Activated CD8-positive, alpha-beta memory T cell treated with anti-CD3 and anti-CD28 coated beads, Interleukin-2, amount 50 U/mL, for 48 hours (primary cell): ENCODE measurements at places on chromosomes 5 and 9.

DNA sequence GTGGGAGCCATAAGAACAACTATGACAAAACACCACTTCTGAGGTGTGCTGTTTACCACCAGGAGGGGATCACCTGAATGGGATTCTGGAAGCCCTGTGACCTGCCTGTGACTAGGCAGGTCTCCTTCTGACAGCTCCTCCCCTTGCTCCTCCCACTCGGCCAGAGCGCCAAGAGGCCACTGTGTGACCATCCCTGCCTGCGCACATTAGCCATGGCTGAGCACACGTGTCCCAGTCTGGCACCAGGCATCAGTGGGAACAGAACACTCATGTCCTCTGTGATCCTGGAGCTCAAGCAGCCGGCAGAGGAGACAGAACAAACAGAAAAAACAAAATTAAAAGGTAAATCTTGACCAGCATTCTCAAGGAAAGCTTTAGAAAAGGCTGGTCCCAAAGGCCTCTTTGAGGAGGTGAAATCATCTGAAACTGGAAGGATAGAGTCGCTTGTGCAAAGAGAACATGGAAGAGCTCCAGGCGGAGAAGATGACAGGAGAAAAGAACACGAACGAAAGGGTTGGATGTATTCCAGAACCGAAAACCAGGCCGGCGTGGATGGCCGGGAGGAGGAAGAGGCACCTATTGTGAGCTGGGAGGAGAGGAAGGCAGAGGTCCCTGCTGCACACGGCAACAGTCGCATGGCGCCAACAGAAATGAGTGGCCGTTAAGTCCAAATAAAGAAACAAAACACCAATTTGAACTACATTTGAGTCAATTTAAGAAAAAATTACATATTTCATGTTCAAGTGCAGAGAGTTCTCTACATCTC, 5.1 kb downstream of the MED10 start:
- DNase-seq = no peak

GRCh38 chr5:145775893-145776444, 59.2 kb downstream of the PRELID2 start:
- DNase-seq = no peak

DNA sequence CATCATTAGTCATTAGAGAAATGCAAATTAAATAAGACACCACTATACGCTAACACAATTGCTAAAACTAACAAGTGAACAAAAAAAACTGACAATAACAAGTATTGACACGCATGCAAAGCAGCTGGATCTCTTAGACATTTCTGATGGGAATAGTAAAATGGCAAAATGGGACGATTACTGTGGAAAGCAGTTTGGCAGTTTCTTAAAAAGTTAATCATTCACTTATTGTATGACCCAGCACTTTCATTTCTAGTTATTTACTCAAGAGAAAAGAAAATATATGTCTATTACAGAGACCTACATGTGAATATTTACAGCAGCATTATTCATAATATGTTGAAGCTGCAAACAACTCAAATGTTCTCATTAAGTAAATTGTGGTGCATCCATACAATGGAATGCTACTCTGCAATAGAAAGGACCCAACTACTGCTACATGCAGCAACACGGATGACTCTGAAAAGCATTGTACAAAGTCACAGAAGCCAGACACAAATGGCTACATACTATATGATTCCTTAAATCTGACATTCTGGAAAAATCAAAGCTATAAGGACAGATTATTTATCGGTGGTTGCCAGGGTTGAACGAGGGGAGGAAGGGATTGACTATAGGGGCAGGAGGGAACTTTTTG, 96.8 kb upstream of the ITGA2 start:
- DNase-seq = no peak

DNA sequence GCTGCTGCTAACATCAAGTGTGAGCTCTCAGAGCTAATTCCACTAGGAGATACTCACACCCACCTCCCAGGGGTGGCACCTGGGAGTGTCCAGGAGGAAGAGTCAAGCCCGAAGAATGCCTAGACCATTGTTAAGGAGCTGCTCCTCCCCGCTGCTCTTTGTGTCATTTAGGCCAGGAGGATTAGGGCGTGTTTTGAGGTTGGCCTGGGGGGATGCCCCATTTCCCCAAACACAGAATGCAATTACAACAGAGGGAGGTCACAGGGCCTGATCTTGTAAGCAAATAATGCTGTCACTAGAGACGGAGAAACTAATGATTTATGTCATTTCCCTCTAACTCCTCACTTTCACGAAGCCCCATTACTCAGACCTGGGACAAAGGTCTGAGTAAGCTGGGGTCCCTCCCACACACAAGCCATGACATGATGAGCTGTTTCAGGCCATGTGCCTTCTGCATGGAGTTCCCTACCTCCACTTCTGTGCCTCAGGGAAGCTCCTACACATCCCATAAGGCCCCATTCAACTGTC, 312.5 kb downstream of the ACTL7B start:
- DNase-seq = no peak

GRCh38 chr5:10862085-10862484, 101.1 kb upstream of the DAP start:
- no peak for DNase-seq

DNA sequence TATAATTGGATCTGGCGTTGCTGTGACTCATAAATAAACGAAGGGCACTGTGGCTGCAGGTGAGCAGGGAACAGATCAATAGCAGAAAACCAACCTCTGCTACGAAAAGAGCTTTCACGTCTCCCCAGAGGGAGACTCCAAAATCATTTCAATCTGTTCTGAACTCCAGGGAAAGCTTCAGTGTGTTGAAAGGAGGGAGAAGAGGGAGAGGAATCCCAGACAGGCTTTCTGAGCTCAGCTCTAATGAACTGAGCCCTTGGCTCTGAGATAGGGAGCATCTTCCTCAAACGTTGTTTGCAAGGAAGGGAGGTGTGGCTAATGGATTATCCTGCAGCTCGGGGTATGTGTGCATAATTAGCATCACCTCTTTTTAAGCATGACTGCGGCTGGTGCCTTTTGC, 288.0 kb upstream of the IRX4 start:
- no peak for DNase-seq

DNA sequence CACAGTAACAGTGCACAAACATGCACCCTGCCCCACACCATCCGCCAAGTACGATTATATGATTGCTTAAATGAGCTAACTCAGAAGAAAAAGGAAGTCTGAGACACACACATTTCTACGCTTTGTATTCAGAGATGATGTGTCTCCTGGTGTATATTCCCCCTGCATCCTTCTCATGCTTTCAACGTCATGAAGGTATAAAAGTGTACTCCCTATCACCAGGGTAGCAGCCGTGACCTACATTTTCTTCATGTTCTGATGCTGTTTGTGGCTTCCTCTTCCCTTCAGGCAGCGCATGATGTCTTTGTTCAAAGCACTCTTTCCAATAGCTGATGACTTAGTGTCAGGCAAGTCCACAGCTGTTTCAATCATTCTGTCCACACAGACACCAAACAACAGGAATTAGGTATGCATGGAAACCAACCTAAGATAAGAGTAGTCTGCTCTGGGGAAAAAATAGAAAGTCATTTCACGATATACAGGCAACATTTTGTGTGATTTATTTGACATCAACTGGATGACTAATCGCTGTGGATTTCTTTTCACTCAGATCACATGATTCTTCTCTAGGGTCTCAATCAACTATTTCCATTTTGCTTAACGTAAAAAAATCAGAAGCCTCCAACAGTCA, 269.4 kb upstream of the PTGER4 start:
- no peak for DNase-seq

- DNase-seq = no peak
Observed at GRCh38 chr9:1434052-1434767, 384.1 kb downstream of the DMRT2 start.

GRCh38 chr5:146548781-146549449, 32.9 kb upstream of the GPR151 start:
- DNase-seq = no peak

- no peak for DNase-seq
Observed at GRCh38 chr9:3035579-3036332, 191.9 kb upstream of the PUM3 start.

GRCh38 chr5:150214289-150214688, 24.4 kb downstream of the SLC6A7 start:
- no peak for DNase-seq

- no peak for DNase-seq
Observed at GRCh38 chr9:91740701-91741100, 209.3 kb downstream of the ROR2 start.

DNA sequence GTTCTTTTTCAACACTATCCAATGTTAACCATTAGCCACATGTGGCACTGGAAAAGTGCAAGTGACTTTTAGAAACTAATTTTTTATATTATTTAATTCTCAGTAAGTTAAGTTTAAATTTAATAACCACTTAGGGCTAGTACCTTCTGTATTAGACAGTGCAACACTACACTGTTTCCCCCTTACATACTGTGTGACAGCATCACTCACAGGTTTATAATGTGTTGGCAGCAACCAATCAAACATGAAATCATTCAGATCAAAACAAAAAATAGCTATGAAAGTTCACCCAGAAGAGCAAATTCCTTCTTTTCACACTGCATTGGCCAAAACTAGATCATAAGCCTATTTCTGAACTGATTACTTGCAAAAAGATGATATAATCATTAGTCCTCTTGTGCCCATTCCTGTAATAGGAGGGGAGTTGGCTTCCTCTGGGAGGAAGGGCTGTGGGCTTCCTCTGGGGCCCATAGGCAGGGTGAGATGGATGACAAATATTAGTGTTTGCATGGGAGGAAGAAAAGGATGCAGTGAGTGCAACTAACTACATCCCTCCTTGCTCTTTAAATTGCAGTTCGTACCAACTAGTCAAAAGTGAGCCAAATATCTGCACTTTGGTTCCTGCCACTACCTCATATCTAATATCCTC, 708.1 kb upstream of the RGMB start:
- DNase-seq = no peak

- no peak for DNase-seq
Observed at GRCh38 chr5:145463634-145464033, 371.5 kb downstream of the PRELID2 start.

- DNase-seq = no peak
Observed at GRCh38 chr5:175623088-175623487, 34.8 kb upstream of the HRH2 start.

GRCh38 chr5:121630402-121630801, 221.3 kb upstream of the FTMT start:
- DNase-seq = no peak

DNA sequence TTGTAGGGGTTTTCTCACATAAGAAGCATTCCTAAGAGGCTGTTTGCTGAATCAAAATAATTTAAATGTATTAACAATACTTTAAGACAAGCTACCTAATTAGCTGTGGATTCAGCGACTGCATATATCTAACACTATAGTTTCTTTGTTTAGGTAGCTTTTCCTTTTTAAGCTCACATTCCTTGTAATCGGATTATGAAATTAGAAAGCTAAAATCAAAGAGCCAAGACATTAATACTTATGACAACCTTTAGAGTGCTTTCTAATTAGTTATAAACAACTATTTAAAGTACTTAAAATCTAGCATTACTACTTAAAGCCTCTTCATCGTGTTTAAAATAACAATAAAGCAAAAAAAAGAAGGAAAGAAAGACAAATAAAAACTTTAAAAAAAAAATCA, 137.3 kb upstream of the RETREG1 start:
- DNase-seq = no peak

- no peak for DNase-seq
Observed at GRCh38 chr9:76793784-76794431, 29.7 kb downstream of the PCA3 start.

GRCh38 chr9:127785933-127786772, at the start of gene CDK9:
Gene CDK9 (plus strand): TSS chr9:127786034. CDS start chr9:127786149, 115 bp downstream.
- DNase-seq = peak; percentile 97

DNA sequence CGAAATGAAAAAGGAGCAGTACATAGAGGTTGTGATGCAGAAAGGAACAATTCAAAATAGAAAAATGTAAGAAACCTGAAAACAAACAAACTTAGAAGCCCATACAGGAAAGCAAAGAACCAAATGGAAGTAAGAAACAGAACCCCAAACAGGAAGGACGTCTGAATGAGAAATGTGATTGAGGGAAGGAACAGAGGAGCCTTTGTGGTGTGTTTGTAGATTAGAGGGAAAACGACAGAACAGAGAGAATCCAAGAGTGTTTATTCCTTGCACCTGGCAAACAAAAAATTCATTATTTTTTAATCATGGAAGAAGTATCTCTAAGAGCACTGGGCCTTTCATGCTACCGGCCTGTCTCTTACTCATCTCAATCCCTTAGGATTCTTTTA, 67.8 kb upstream of the ZSWIM6 start:
- no peak for DNase-seq

GRCh38 chr9:129568560-129569501, 52.1 kb downstream of the C9orf50 start:
- DNase-seq = no peak

- DNase-seq = no peak
Observed at GRCh38 chr5:171340042-171340441, 31.0 kb downstream of the TLX3 start.

DNA sequence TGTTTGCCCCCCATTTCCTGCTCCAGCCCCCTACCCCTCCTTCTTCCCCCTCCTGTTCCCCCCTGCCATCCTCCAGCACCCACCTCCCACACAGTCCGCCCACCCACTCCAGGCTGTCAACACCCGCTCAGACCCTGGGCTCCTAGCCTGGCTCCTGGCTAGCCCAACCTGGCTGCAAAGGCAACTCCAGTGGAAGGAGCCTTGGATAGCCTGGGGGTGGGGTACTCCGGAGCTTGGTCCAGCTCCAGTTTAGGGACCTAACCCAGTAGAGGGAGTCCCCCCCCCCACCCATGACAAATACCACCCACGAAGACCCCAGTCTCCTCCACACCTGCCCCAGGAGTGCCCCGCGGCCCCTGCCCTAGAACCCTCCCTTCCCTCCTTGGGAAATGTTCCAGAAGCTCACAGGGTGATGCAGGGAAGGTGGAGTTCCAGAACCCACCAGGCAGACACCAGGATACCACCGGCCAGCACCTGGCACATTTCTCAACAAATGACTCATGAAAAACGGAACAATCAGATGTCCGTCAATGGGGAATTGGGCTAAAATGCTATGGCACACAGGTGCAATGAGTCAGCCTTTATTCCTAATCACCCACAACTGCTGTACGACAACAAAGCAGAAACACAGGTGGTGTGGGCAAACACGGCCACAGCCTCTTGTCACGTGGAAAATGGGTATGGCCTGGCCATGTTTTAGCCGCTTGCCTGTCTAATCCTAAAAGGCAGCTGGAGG, 901 bp upstream of the SLC12A7 start:
- DNase-seq = no peak

DNA sequence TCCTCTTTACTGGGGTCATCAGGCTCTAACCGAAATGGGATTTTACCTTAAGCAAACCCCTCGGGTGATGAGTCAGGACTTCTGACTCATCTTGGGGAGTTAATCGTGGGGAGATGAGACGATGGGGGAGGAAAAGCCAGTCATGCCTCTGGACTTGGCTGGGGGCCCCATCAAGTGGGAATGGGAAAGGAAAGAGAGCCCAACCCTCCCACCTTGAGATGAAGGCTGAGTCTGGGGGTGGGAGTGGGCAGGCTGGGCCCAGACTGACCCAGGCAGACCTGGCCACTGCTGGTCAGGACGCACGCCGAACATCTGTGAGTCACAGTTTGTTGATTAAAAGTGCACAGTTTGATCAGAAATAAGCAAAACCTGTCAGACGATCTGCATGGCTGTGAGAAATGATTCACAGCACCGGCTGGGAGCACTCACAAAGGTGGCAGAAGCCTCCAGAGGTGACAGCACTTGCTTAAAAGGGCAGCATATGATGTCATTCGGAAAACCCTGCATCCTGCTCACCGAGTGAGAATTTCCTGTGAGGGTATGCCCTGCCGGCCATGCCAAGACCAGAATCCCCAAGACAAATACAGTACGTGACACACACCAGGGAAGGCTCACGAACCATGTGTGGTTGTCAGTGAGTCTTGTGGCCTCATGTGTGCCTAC, 50.0 kb upstream of the SLC25A51 start:
- DNase-seq = peak; percentile 69
